Activated CD8-positive, alpha-beta memory T cell treated with anti-CD3 and anti-CD28 coated beads for 4 hours (primary cell): ENCODE measurements at places on chromosomes 3 and 15.
A peak's percentile ranks its signal among the peaks of the same experiment; 100 is the strongest.

- DNase-seq, result no peak
These were observed 25.3 kb downstream of the BFSP2 start for GRCh38 chr3:133424937-133425869.

- DNase-seq, result no peak
These were observed 306.8 kb downstream of the NTRK3 start for GRCh38 chr15:87949575-87950223.

GRCh38 chr3:99879275-99879674 is 61.6 kb downstream of the CMSS1 start:
- DNase-seq, result no peak

- DNase-seq, result no peak
These were observed 37.2 kb upstream of the CPB1 start for GRCh38 chr3:148790370-148790769.

DNA sequence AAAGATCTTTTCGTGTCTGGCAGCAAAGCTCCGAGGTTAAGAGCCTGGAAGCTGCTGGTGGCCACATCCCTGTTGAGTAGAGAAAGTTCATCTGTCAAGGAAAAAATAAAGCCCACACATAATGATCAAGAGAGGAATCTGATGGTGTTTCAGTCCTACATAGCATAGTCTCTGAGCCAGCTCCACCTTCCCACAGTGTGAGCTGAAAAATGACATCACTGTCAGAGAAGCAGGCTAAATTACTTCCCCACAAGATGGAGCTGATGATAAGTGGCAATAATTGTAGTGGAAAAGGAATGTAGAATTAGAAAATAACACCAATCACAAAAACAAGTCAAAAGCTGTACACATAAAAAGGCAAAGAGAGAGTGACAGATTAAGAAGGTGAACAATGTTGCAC is 84.5 kb downstream of the AQP9 start:
- DNase-seq, result no peak

DNA sequence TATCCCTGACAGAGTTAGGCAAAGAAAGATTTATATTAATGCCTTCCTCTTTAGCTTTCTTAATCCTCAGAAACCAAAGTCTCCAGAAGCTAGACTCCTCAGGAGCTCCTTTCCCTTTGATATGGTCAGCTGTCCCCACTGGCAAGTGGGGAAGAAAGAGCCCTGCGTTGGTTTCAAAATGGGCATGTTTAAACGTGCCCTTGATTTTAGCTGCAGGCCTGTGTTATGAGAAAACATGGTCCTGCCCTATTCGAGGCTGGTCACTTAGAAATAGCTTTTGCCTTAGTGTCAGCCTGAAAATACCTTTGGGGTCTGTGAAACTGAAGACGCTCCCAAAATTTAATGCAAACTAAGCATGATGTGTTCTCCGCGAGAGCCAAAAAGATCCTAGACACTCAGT is 135.5 kb upstream of the RARB start:
- no peak for DNase-seq

DNA sequence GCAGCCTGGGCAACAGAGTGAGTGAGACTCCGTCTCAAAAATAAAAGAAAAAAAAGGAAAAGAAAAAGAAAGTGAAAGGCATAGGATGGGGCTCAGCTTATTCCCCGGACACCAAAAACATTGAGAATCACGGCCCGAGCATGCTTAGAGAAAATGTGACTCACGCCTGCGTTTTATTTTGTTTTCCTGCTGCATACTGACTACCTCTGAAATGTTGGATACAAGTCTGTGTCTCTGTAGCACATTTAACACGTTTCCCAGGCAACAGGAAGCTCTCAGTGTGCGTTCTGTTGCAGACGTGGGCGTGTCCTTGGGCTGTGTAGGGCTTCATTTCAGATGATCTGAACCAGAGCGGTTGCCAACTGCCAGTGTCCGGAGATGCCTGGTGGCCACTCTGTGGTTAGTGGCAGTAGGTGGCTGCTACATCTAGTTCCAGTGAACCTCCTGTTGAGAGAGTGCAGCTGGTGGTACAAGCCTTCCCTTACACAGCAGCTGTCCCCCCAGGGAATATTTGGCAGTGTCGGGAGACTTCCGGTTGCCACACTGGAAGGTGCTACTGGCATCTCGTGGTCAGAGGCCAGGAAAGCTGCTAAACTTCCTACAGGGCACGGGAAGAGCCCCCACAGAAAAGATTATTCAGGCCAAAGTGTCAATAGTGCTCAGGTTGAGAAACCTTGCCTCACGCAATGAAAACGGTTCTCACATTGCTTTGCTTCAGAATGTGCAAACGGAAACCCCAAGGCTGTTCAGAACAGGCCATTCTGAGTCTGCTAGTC is 3.0 kb downstream of the SLC51A start:
- peak; percentile 15 for DNase-seq

DNA sequence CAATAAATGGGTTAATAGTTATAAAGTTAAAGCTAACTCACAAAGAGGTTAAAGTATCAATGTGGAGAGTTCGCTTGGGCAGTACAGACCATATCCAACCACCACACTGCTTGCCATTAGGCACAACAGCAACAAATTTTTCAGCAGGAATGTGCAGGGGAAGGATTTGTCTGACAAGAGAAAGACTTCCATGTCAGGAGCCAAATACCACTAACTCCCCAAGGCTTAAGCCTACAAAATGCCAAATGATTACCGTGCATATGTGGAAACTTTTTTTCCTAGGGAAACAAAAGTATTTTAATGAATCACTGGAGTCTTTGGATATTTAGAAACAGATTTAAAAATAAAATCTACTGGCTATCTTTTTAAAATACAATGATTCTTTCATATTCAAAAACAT is 8.1 kb downstream of the VGLL3 start:
- no peak for DNase-seq
